IPS DF 19.7 (cell line): ENCODE measurements at places on chromosomes 2 and 18.

GRCh38 chr18:42765302-42765701 lies 350.2 kb downstream of the RIT2 start:
- no peak for DNase-seq

DNA sequence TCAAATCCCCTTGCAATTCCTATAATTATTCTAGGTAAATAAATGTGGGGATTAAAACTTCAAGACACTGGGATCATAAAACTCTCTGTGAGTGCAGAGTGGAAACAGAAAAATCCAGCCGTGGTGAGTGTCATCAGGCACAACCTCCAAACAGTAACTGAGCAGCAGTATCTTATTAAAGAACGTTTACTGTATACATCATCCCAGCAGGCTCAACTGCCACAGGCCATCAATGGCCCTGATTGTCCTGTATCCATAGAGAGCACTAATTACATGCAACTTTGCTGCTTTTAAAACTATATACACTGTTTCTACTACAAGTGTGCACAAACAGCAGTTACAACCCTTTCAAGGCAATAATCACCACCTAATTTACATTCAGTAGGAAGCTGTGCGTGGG lies 23.9 kb downstream of the GAREM1 start:
- DNase-seq, result no peak

DNA sequence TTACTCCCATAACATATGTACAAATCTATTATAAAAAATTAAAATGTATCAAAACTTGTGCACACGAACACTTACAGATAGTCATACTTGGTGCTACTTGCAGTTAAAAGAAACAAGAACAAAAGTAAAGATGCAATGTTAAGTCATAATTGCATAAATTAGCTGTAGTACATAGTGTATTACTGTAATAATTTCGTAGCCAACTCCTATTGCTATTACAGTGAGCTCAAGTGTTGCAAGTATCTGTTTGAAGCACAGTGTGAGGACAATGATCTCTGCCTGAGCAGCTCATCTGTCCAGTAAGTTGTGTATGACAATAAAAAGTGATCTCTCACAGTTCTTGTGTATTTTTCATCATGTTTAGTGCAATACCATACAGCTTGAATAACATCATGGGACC lies 7.5 kb upstream of the SERPINB13 start:
- no peak for DNase-seq

DNA sequence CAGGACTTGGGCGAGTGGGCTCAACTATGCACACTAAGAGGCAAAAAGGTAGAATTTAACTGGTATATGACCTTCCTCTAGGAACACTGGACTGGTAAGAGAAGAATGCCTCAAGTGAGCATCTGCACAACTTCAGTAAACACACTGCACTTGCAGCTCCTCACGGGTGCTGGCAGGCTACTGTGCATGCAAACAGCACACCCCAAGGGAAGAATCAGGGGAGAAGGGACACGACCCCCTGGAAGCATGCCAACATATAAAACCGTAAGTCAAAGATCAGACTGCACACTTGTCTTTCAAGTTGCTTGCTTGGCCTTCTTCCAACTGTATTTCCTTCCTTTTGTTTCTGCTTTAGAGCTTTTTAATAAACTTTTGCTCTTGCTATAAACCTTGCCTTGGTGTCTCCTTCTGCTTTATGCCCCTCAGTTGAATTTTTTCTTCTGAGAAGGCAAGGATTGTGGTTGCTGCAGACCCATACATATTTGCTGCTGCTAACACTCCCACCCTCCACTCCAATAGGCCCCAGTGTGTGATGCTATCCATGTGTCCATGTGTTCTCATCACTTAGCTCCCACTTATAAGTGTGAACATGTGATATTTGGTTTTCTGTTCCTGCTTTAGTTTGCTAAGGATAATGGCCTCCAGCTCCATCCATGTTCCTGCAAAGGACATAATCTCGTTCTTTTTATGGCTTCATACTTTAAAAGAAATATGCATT lies 263.7 kb upstream of the SPOPL start:
- DNase-seq, result no peak

DNA sequence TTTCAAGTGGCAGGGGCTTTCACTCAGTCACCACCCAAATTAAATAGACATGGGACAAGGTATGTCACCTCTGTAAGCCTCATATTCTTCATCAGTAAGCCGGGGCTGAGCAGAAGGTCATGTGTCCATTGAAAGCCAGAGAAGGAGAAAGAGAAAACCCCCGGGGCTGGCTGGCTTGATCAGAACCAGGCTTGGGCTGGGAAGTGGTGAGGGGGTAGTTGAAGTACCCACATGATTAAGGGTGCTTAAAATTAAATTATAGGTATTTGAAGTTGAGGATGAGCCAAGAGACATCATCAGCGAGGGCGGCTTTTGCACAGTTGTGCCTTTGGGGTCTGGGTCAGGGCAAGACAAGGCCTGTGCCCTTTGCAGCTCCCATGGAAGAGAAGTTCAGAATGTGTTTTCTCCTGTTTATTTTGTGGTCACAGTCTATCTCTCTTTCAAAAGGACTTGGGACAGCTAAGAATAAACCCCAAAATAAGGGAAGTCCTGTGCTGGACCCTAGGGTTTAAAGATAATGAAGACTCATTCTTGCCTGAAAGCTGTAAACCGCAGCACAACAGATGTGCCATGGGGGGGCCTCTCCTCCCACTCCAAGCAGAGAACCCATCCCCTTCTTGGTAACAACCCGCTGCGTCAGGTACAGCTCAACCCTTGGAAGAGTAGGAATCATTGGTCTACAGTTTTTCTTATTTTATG lies 10.7 kb downstream of the DBI start:
- DNase-seq, result no peak

DNA sequence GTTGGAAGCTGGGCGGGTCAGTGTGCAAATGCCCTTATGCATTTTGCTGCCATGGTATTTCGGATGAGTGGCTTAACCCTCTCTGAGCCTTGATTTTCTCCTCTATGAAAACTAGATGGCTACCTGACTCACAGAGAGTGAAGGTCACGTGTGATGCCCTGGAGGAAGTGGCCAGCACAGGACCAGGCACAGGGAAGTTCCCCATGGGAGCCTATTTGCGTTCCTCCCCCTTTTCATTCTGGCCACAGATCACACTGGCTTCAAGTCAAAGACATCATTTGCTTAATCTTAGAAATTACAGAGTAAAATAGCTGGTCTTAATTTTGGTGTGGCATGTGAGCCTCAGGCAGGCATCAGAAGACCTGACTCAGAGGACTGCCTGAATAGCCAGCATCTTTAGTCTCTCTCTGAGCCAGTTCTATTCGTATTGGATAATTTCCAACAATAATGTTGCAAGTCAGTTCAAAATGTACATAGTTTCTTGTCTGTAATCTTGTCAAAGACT lies 57.6 kb upstream of the CD302 start:
- no peak for DNase-seq

DNA sequence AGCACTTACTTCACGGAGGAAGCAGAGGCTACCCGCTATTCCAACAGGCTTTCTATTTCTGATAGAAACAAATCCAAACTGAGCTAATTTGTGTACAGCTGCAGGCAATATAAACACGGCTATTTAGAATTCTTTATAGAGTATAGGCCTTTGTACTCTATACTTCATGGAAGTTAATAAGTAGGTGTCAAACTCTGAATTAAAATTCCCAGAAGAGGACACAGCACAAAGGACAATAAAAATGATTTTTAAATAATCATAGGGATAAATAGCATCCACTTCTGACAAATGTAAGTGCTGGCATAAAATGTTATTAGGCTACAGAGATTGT lies 261.5 kb downstream of the AFF3 start:
- DNase-seq, result no peak

DNA sequence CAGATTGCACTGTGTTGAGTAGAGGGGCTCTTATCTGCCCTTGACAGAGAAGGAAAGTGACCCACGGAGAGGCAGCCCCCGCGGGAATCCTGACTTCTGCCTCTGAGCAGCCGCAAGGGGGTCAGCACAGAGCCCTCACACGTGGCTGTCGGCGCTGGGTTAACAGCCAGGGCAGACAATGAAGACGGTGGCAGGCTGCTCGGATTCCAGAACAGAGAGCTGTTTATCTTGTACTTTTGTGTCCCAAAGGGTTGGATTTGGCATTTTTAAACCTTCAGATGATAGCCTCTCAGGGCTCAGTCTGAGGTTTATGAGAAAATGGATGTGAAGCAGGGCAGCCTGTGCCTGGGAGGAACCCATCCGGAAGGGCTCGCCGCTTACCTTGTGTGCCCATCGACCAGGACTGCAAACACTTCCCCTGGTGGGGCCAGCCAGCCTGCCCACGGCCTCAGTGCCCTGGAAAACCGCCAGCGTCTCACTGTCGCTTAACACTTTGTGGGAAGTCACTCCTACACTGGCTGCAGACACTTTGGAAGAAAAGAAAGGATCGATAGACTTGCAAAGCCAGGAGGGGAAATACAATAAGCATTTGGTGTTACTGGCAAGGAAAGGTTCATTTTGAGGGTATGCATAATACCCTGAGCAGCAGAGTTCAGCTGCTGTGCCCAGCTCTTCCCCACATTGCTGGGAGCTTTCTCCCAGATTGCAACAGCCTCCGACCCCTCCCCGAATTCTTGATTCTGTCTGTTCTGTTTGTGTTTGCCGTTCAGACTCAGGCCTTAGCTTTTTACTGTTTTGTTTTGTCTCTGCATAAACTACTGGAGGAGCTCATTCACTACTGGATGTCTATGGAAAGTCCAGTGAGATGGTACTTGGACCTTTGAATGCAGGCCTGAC lies 325.3 kb upstream of the MYT1L start:
- no peak for DNase-seq

- no peak for DNase-seq
Measured at GRCh38 chr2:239261356-239261755, 139.5 kb downstream of the HDAC4 start.

DNA sequence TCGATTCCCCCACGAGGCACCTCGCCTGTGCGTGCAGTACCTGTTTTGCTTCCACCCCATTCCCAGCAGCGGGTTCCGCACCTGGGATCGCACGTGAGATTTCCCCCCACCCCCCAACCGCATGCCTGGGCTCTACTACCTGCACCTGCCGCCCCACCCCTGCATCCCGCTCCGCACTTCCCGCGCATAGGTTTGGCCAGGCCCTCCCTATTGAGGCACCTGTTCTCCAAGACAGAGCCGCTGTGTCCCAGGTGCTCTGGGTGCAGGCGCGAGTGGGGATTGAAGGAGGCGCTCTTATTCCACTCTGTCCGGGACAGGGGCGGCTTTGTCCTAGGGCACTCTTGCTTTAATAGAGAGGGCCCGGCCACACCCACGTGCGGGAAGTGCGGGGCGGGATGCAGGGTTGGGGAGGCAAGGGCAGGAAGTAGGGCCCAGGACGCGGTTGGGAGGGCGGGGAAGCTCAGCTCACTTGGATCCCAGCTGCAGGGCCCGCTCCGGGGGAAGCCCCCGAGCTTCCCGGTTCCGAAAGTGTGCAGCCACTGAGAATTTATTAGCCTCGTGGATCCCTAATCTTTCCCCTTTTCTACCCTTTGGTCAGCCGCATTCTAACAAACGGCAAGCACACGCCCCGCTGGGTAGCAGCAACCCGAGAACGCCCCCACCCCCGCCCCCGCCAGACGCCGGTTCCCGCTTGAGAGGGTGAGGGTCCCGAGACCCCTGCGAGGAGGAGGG lies 670 bp upstream of the MOCOS start:
- DNase-seq, result no peak

- DNase-seq, result no peak
Measured at GRCh38 chr2:165219481-165219880, 15.6 kb upstream of the SCN3A start.

- DNase-seq, result no peak
Measured at GRCh38 chr18:23765931-23766330, 76.7 kb downstream of the LAMA3 start.

GRCh38 chr2:71512386-71512785 lies 59.0 kb downstream of the DYSF start:
- no peak for DNase-seq

- no peak for DNase-seq
Measured at GRCh38 chr2:220473611-220474010, 846.2 kb downstream of the SLC4A3 start.

- DNase-seq, result no peak
Measured at GRCh38 chr2:82994151-82994550, 1464.9 kb downstream of the SUCLG1 start.

- no peak for DNase-seq
Measured at GRCh38 chr2:44974064-44974715, 32.7 kb downstream of the SIX3 start.

GRCh38 chr2:31523871-31524492 lies 56.8 kb downstream of the SRD5A2 start:
- DNase-seq, result peak; percentile 15

GRCh38 chr2:158501301-158501700 lies 44.5 kb downstream of the PKP4 start:
- DNase-seq, result no peak

- no peak for DNase-seq
Measured at GRCh38 chr2:168286535-168286934, 39.1 kb upstream of the STK39 start.

GRCh38 chr2:6780765-6781274 lies 84.9 kb downstream of the CMPK2 start:
- no peak for DNase-seq

GRCh38 chr2:235495373-235496238 lies 1.8 kb downstream of the AGAP1 start:
- DNase-seq, result no peak

DNA sequence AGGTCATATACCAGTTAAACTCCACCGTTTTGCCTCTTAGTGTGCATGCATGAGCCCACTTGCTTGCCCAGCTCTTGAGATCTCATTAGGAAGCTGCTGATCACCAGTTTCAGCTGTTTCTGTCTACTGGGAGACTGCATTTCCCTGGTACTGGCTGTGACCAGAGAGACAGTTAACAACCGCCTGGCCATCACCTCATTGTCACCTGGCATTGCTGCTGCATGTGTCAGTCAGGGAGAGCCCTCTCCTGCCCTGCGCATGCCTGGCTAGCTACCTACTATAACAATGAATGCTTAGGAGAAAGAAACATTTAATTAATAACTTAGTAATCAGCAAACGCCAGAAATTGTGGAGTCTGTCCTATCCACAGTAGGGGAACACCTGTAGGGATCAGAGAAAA lies 265.8 kb upstream of the CYRIA start:
- DNase-seq, result no peak

DNA sequence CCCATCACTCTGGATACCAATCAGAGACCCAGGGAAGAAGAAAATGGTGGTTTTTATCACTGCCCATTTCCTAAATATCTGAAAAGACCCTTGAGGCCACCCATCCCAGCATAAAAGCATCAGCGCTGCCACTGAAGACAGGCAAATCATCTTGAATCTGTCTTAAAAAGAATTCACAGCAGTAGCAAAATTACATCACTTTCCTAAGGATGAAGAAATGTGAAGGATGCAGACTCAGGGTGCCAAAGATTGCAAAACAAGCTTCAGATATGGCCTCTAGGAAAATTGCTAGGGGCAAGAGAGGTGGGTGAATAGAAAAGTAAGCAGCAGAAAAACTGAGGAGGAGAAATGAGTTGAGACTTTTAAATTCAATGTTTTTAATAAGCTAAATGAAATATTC lies 70.0 kb downstream of the SLC25A12 start:
- no peak for DNase-seq
